ENCODE measurements at places on chromosomes 16 and 17. TPM values are rescaled to one million over a fixed set of nuclear protein-coding genes. Genes with fewer than 3 reads are reported as not detected.

Gene SLC13A2
- not detected for total RNA-seq

GRCh38 chr17:75874323-75875181 is 3.8 kb downstream of the TRIM47 start:
- no peaks in the 10 kb centered on the region for H3K27me3 ChIP-seq
- no peak overlapping the region for H3K4me3 ChIP-seq
- H3K4me1 ChIP-seq = peaks cover 37% of the 10 kb centered on the region
- peak overlapping the region; percentile 88 for H3K27ac ChIP-seq

- H3K4me1 ChIP-seq = peaks cover 4% of the 10 kb centered on the region
- H3K27ac ChIP-seq = no peak overlapping the region
- no peak overlapping the region for H3K4me3 ChIP-seq
- H3K36me3 ChIP-seq = no peaks in the 10 kb centered on the region
Measured at GRCh38 chr17:35761601-35762000, 914 bp downstream of the C17orf50 start.

Gene MYH2
- not detected for total RNA-seq

Gene KRTAP9-8
- not detected for total RNA-seq

Gene PCGF2
- total RNA-seq = 43.9 TPM

- no peaks in the 10 kb centered on the region for H3K4me1 ChIP-seq
- DNase-seq = no peak
Measured at GRCh38 chr16:3589441-3589921, 12.3 kb upstream of the NLRC3 start.

- H3K4me1 ChIP-seq = peaks cover 15% of the 10 kb centered on the region
- no peaks in the 10 kb centered on the region for H3K27me3 ChIP-seq
- peak overlapping the region; percentile 99 for H3K27ac ChIP-seq
- DNase-seq = no peak
- no peaks in the 10 kb centered on the region for H3K36me3 ChIP-seq
- H3K4me3 ChIP-seq = peak overlapping the region; percentile 58
Measured at GRCh38 chr16:30533748-30534367, 800 bp downstream of the ZNF747 start.

GRCh38 chr17:6147042-6147441 is 76.9 kb downstream of the WSCD1 start:
- no peak overlapping the region for H3K27ac ChIP-seq
- no peak overlapping the region for H3K4me3 ChIP-seq
- no peaks in the 10 kb centered on the region for H3K4me1 ChIP-seq
- no peaks in the 10 kb centered on the region for H3K36me3 ChIP-seq
- H3K27me3 ChIP-seq = no peaks in the 10 kb centered on the region

DNA sequence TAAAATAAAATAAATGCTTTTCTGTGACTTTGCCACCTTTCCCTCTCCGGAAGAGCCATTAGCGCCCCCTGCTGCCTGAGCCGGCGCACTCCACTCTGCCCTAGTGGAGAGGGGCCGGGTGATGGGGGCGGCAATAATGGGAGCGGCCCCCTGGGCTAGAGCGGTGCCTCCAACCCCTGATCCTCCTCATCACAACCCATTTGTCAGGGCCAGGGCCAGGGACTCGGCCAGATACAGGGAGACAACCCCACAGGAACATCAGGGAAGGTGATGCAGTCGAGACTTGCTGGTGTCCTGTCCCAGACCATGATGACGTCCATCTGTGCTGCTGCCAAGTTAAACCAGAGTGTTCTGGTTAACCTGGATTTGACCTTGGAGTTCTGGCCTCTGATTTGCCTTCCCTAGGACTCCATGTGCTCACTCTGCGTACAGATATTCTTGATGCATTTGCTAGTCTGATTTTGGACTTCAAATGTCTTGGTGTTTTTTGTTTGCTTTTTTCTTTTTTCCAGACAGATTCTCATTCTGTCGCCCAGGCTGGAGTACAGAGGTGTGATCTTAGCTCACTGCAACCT is 46.1 kb upstream of the BPTF start:
- H3K27me3 ChIP-seq = no peaks in the 10 kb centered on the region
- no peaks in the 10 kb centered on the region for H3K36me3 ChIP-seq
- H3K4me3 ChIP-seq = peak overlapping the region; percentile 33
- no peak overlapping the region for H3K27ac ChIP-seq
- no peaks in the 10 kb centered on the region for H3K4me1 ChIP-seq

- H3K4me1 ChIP-seq = peaks cover 6% of the 10 kb centered on the region
- no peak for DNase-seq
- no peaks in the 10 kb centered on the region for H3K36me3 ChIP-seq
- H3K4me3 ChIP-seq = no peak overlapping the region
- H3K27ac ChIP-seq = no peak overlapping the region
Measured at GRCh38 chr16:74580833-74581232, 26.1 kb downstream of the GLG1 start.

GRCh38 chr16:69938981-69939820 is 11.9 kb upstream of the CLEC18A start:
- H3K4me1 ChIP-seq = no peaks in the 10 kb centered on the region
- DNase-seq = no peak
- H3K27me3 ChIP-seq = no peaks in the 10 kb centered on the region
- no peak overlapping the region for H3K4me3 ChIP-seq
- no peaks in the 10 kb centered on the region for H3K36me3 ChIP-seq

- no peaks in the 10 kb centered on the region for H3K4me1 ChIP-seq
- H3K36me3 ChIP-seq = no peaks in the 10 kb centered on the region
- no peak overlapping the region for H3K4me3 ChIP-seq
- DNase-seq = no peak
Measured at GRCh38 chr17:11896199-11896598, 101.1 kb downstream of the ZNF18 start.

Gene PSME3
- 110 TPM for total RNA-seq

Gene NACA2
- total RNA-seq = not detected

GRCh38 chr17:30188211-30188939 is 47.1 kb downstream of the SLC6A4 start:
- H3K4me1 ChIP-seq = no peaks in the 10 kb centered on the region
- no peak for DNase-seq
- peaks cover 29% of the 10 kb centered on the region for H3K36me3 ChIP-seq

Gene LGALS9C
- total RNA-seq = not detected

DNA sequence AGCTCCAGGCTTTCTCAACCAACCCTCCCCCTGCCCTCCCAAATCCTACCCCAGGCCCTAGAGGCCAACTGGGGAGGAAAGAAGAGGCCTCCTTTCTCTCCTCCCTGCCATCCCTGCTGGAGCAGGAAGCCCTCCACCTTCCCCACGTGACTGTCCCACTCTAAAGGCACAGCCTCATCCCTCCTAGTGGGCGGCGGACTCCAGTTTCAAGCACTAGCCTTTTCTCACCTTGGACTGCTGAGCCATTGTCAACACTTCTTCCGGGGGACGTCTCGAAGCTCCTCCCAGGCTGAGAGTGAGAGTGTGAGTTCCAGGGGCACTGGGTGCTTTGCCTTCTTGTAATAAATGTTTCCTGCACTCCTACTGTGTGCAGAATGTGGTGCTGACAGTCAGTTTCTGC is 21.4 kb upstream of the IRX6 start:
- DNase-seq = no peak
- no peak overlapping the region for H3K4me3 ChIP-seq
- H3K4me1 ChIP-seq = no peaks in the 10 kb centered on the region
- H3K36me3 ChIP-seq = no peaks in the 10 kb centered on the region

DNA sequence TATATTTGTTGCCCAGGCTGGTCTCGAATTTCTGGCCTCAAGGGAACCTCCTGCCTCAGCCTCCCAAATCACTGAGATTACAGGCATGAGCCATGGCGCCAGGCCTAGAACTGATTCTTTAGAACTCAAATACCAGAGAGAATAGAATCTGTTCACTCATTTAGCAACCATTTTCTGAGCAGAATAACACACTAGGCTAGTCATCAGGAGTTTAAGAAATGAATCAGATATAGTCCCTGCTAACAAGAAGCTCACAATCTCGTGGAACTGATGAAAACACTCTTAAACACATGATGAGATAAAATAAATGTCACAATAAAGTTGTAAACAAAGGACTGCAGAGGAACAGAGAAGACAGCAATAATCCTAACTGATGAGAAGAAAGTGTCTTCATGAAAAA is 55.8 kb upstream of the ADCY9 start:
- DNase-seq = no peak
- no peaks in the 10 kb centered on the region for H3K36me3 ChIP-seq
- no peaks in the 10 kb centered on the region for H3K27me3 ChIP-seq
- no peaks in the 10 kb centered on the region for H3K4me1 ChIP-seq

DNA sequence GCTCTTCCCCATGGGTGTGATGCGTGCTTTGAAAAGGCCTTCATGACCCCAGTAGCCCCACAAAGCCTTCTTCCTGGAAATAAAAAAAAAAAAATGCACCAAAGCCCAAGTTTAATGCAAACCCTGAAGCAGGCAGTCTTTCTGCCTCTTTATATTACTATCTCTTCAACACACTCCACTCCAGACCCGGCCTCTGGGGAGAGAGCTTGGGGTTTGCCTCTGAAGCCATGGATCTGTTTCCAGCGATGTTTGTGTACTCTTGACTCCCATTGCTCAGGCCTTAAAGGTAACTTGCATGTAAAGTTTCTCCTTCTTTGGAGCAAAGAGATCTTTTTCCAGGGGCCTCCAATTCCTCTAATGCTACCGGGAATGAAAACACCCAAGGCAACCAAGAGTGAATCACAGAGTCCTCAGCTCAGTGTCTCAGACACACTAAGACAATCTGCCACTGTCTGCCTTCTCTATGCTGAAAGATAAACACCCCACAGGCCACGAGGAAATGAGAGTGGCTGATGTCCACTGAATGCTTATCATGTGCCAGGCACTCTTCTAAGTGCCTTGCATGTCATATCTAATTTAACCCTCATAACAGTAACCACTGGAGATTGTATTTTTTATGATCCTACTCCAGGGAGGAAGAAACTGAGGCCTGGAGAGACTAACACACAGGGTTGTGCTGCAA is 56.4 kb upstream of the AKTIP start:
- no peak for DNase-seq
- no peak overlapping the region for H3K4me3 ChIP-seq
- H3K27ac ChIP-seq = no peak overlapping the region
- no peaks in the 10 kb centered on the region for H3K27me3 ChIP-seq
- no peaks in the 10 kb centered on the region for H3K4me1 ChIP-seq
- H3K36me3 ChIP-seq = no peaks in the 10 kb centered on the region

GRCh38 chr16:18796377-18796776 is 5.0 kb downstream of the ARL6IP1 start:
- peaks cover 38% of the 10 kb centered on the region for H3K4me1 ChIP-seq
- H3K27me3 ChIP-seq = no peaks in the 10 kb centered on the region
- peak overlapping the region; percentile 15 for H3K27ac ChIP-seq
- no peak for DNase-seq
- no peak overlapping the region for H3K4me3 ChIP-seq
